C1 segment of cervical spinal cord (tissue), 14 donors: ENCODE measurements at places on chromosomes 12 and 14.

- DNase-seq, result no peak
Observed at GRCh38 chr12:90484094-90484493, 470.9 kb downstream of the CCER1 start.

- DNase-seq, result no peak
Observed at GRCh38 chr12:54021432-54022013, 6.7 kb upstream of the HOXC6 start.

DNA sequence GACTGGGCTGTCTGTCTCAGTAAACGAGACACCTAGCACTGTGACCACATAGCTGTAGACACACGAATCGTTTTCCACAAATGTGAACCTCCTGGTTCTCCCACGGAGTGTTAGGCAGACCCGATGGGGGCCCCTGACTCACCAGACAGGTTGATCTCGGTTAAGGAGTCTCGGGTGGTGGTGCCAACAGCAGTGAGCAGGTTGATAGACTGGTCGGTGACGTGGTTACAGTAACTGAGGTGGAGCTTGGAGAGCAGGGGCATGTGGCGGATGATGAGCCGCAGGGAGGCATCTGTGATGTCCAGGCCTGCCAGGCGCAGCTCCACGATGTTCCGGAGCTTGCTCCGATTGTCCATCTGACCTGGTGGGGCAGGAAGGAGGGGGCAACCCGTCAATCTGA lies 39.8 kb downstream of the RNF34 start:
- no peak for DNase-seq

DNA sequence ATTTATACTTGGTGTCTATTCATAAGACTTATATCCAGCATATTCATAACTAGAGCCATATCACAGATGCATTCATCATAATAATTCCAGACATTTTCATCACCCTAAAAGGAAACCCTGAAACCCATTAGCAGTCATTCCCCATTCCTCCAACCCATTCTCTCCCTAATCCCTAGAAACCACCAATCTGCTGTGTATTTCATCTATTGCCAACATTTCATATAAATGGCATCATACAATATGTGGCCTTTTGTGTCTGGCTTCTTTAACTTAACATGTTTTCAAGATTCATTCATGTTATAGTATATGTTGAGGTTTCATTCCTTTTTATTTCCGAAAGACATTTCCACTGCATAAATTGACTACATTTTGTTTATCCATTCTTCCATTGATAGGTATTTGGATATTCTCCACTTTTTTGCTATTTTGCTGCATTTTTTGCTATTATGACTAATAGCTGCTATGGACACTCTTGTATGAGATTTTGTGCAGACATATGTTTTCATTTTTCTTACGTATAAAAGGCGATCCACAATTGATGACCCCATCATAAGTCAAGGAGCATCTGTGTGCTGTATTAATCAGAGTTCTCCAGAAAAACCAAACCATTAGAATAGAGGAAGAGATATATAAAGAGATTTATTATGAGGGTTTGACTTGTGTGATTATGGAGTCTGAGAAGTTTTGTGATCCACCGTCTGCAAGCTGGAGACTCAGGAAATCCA lies 5.1 kb upstream of the OAS2 start:
- no peak for DNase-seq

- no peak for DNase-seq
Observed at GRCh38 chr12:49675137-49675536, 32.1 kb downstream of the FMNL3 start.

DNA sequence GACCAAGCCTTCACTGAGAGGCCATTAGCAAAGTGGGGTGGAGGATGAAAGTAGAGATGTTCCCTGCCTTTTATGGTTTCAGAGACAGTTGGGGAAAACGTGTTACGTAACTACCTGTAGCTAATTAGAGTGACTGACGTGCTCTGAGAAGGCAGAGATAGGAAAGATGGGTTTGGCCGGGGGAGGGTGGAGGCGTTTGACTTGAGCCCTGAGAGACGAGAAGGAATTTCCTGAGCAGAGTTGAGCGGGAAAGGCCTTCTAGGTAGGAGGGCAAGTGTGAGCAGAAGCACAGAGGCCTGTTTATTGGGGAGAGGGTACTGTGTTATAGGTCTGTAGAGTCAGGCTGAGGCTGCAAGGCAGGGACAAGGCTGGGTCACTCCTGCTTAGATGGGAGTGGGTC lies 8.6 kb downstream of the TUNAR start:
- DNase-seq, result no peak

- no peak for DNase-seq
Observed at GRCh38 chr12:6772726-6773589, 638 bp downstream of the LAG3 start.

DNA sequence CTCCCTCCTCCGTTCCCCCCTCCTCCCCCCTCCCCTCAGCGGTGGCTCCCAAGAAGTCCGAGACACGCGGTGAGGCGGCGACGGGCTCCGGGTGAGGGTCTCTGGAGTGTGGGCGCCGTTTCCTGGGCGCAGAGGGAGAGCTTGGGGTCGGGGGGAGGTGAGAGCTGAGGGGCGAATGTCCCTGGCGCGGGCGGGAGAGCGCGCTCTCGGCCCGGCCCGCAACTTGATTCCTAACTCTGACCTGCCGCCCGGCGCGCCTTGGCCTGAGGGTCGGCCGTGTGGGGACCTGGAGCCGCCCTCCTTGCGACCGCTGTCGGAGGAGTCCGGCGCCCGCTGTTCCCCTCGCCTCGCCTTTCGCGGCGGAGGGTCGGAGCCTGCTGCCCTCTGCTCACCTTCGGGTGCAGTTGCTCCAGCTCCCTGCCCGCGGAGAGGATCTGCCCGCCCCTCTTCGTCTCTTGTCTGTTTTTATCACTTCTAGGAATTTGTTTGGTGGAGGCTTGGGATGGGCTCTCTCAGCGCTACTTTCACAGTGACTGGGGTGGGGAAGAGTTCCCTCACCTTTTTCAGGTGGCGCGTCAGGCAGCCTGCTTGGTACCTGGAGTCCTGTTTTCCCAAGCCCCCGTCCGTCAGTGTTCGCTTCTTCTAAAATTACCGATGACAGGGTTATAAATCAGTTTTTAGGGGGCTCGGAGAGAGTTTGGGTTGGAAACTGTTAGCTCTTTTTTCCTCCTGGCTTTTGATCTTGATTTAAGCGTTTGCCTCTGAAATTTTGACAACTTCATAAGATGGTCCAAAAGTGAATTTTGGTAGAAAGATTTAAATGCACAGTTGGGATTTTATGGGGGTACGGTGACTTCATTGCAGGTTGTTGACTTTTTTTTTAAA lies 495 bp downstream of the ADIPOR2 start:
- DNase-seq, result no peak

DNA sequence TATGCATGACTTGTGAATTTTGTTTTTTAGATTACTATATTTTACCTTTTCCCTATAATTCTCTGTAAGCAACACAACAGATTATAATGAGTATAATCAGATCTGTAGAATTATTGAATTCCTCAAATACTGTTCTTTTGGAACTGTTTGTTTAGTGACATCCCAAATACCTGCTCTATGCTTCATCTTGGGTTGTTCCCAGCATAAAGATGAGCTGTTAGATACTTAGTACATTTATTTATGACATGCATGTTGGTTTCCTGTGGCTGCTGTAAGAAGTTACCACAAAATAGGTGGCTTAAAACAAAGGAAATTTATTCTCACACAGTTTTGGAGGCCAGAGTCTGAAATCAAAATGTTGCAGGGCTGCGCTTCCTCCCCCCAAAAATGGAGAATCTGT lies 78.4 kb downstream of the PTPRR start:
- DNase-seq, result no peak

DNA sequence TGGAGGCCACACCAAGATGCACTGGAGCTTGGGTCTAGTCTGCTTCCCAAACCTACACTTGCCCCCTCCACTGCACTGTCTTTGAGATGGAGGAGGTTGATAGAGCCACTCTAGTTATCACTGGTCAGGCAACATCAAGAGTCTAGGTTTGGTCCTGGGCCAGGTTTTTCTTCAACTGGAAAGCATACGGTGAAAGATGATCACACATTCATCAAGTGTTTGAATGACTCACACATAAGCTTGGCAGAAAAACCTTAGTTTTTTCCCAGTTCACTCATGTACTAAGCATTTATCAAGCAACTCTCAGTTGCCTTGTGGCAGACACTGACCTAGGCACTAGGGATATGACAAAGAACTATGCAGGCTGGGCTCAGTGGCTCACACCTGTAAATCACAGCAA lies 84.5 kb downstream of the PLEKHG3 start:
- DNase-seq, result no peak

DNA sequence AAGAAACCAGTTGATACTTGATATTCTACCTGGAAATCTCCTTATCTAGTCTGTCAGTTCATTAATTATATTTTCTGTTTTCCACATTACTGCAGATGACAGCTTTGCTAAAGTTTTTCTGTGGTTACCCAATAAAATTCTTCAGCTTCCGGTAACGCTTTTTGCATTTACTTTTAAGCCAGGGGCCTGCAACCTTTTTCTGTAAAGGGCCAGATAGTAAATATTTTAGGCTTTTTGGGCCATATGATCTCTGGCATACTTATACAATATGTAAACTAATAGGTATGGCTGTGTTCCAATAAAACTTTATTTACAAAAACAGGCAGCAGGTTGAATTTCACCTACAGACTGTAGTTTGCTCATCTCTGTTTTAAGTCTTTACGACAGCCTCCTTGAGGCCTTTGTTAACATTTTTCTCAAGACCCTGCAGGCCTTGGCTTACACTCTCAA lies 48.3 kb downstream of the SPATS2 start:
- no peak for DNase-seq

DNA sequence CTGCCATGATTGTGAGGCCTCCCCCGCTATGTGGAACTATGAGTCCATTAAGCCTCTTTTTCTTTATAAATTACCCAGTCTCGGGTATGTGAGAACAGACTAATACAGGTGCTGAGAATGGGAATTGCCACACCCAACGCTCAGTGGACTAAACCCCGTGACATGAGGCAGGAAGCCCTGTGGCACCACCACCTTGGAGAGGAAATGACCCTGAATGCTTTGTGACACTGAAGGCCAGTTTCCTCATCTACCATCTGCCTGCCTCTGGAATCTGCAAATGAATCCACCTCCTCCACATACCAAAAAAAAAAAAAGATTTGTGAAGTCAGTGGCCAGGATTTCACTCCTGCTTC lies 41.6 kb downstream of the NT5DC3 start:
- DNase-seq, result no peak

GRCh38 chr14:50521912-50522341 lies 10.4 kb downstream of the MAP4K5 start:
- DNase-seq, result no peak

DNA sequence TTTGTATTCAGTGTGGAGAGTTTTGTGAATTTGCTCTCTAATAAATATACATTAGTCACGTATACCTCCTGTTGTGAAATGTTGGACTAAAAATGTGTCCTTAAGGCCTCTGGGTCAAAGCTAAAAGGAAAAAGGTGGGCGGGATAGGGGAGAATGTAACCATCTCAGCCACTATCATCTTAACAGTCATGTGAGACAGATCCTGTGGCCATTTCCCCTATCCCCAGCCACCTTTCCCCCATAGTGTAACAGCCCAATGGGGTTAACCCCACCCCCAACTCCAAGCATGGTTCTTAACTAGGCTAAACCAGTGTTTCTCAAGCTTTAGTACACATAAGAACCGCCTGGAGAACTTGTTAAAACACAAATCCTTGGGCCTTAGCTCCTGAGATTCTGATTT lies 6.5 kb upstream of the ITPR2 start:
- DNase-seq, result no peak

DNA sequence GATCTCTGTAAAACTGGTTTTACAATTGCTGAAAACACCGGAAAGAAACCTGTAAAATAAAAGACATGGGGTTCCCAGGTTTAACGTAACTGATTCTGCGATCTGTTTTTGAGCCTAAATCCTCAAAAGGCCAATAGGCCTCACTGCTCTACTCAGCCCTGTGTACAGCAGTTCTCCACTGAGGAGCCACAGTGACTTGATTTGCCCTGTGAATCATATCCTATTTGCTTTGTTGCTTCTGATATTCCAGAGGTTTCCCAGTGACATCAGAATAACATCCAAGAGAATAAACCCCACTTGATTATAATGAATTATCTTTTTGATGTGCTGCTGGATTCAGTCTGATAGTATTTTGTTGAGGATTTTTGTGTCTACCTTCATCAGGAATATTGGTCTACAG lies 27.5 kb downstream of the MDM1 start:
- DNase-seq, result no peak

GRCh38 chr12:16492240-16492639 lies 113.7 kb downstream of the LMO3 start:
- DNase-seq, result no peak

- DNase-seq, result no peak
Observed at GRCh38 chr12:58487255-58487654, 433.0 kb downstream of the LRIG3 start.

- DNase-seq, result no peak
Observed at GRCh38 chr14:78491048-78491447, 320.9 kb downstream of the NRXN3 start.

DNA sequence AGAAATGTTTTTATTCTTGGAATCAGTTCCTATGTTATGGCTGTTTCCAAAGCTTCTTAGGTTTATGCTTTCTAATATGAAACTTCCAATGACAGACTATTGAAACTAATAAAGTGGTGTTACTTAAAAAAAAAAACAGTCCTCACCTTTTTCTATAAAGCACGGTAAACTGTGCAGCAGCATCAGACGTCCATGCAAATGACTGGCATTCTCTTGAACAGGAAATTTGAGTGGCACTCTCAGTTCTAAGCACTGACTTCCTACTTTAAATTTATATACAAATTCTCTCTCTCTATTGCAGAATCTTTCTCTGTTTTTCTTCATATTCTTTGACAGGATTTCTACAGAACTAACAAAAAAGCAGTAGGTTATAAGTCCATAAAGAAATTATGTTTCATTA lies 2.8 kb upstream of the RAD51AP1 start:
- DNase-seq, result no peak

GRCh38 chr12:115030017-115030416 lies 346.0 kb upstream of the TBX3 start:
- no peak for DNase-seq

DNA sequence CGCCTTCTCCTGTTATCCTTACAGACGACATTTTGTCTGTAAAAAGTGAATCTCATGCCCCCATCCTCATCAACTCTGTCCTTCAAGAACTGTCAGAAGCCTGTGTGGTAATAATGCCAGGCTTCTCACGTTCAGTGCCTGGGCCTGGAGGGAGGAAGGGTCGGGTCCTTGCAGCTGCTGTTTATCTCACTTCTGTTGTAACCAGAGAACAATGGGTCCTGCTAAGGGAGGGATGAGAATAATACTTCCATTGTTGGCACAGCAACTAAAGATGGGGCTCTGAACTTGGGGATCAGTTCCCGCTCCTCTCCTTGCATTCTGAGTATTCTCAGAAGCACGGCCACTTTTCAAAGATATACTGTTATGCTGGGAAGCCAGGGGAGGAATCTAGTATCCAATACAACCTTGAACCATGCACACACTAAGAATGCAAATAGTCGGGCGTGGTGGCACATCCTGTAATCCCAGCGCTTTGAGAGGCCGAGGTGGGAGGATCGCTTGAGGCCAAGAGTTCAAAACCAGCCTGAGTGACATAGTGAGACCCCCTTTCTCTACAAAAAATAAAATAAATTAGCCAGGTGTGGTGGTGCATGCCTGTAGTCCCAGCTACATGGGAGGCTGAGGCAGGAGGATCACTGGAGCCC lies 38.8 kb upstream of the NINJ2 start:
- no peak for DNase-seq

GRCh38 chr12:49043856-49044258 lies 16.7 kb downstream of the KMT2D start:
- no peak for DNase-seq

- no peak for DNase-seq
Observed at GRCh38 chr12:54082397-54082892, 28.8 kb downstream of the HOXC4 start.

- no peak for DNase-seq
Observed at GRCh38 chr14:49908433-49908782, 15.5 kb downstream of the ARF6 start.

- DNase-seq, result no peak
Observed at GRCh38 chr12:116545936-116546335, 13.2 kb upstream of the MAP1LC3B2 start.
